Left ventricle myocardium inferior (tissue), 1 donor: ENCODE measurements at places on chromosomes 2 and 18.
A peak's percentile ranks its signal among the peaks of the same experiment; 100 is the strongest.

- DNase-seq = no peak
Measured at GRCh38 chr2:53784436-53784835, 2.3 kb downstream of the ASB3 start.

DNA sequence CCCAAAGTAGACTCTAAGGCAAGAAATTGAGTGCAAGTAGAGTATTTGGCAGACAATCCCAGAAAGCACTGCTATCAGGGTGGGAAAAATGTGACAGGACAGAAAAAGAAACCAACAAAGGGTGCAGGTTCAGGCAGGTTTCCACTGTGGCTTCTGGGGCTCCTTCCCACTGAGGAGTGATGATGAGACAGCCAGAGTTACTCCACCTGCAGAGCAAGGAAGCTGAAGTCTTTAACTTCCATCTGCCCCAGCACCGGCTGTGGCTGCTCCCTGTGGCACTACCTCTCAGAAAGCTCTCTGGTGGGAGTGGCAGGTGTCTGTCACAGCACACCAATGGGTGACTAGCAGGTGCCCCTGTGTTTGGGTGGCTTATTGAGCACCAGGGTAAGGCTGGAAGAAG, 37.6 kb upstream of the ACKR3 start:
- DNase-seq = no peak

GRCh38 chr2:215717501-215718381, 281.9 kb upstream of the FN1 start:
- no peak for DNase-seq

DNA sequence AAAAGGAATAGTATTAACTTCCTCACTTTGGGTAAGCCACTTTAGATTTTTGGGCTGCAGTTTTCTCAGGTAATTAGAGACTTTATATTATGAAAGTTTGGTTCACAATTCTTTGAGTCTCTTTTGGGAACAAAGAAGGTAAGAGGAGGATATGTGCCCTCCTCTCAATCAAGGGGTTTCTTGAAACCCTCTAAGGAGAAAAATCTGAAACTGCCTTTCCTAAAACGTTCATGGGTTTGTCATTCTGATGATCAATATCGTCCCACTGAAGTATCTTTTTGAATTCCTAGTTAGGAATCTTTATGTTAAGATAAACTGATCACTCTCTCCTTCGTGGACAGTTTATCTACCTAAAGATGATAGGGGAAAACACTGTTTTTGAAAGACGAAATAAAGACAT, 42.4 kb upstream of the AKAIN1 start:
- no peak for DNase-seq

DNA sequence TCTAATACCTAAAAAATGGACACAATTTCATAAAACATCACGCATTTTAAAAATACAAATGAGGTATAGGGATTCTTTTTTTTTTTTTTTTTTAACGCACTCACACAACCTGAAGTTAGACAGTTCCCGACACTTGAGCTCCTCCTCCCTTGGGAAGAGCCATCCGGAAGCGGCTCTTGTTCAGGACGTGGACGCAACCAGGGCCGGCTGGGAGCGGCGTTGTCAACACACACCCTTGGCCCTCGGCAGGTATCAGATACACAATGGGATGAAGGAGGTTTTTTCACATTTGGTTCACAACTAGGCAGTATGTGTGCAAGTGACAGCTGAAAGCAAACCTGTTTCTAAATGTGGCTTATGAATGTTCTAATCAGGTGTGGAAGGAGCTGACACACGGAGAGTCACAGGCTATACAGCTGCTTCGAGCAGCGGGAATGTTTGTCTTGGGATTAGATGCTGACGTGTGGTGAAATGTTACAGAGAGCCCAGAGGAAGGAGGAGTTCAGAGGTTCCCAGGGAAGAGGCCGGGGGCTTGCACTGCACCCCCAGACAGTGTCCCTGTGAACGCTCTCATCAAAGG, 111.1 kb downstream of the PXDN start:
- no peak for DNase-seq

DNA sequence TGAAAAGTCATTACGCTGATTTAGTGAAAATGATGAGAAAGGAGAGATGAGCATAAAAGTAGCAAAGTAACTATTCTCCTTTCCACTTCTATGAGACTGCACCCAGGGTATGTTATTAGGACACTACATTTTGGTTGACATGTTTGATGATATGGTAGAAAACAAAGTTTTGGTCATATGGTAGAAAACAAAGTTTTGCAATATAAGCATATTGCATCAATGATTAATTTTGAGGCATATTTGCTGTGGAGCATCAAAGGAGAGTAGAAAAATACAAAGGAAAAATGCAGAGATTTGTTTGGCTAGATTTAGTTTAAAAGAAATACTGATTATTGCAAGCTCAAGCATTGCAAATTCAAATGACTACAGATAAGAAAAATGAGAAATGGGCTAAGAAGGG, 182.1 kb downstream of the KCNH7 start:
- DNase-seq = no peak

- DNase-seq = no peak
Measured at GRCh38 chr2:44771522-44771921, 170.0 kb upstream of the SIX3 start.

DNA sequence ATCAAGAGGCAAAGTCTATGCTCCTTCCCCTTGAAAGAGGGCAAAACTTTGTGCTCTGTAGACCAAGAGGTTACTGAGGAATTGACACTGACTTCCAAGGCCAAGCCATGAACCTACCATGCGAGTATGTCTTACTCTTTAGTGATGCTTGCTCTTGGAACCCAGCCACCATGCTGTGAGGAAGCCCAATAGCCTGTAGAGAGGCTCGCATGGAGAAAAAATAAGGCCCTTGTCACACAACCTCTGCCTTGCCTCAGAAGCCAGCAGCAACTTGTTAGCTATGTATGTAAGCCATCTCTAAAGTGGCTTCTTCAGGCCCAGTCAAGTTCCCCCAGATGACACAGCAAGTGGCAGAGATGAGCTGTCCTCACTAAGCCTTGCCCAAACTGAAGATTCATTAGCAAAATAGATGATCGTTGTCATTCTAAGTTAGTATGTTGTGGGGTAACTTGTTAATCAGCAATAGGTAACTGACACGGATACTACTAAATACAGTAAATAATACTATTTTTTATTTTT, 66.1 kb upstream of the RGPD5 start:
- no peak for DNase-seq

DNA sequence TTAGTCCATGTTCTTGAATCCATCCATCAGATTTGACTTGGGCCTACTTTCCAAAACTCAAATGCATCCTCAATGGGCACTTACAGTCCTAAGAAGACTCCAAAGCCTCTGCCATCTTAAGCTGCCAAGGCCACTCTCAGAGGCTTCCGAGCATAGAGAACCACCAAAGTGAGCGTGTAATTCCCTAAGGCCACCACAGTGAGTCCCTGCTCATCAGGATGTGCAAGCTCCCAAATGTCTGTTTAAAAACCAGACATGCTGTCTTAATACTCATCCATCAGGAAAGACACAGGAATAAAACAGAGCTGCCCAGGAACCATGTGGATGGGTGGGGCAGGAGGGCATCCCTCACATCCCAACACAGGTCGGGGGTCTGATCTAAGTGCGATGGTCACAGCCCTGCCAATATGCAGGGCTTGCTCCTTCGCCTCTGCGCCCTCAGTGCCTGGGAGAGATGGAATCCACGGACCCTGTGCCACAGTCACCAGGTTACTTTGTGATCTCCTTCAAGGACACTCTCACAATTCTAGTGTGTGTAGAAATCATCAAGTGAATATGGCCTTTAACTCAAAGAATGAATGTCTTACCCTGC, 80.4 kb downstream of the POLR1A start:
- DNase-seq = no peak

GRCh38 chr18:34158881-34159690, 65.6 kb downstream of the NOL4 start:
- no peak for DNase-seq

- peak; percentile 83 for DNase-seq
Measured at GRCh38 chr18:3450012-3450798, at the start of gene TGIF1. Gene TGIF1 (plus strand): TSS chr18:3450172. CDS start chr18:3450490, 318 bp downstream.

DNA sequence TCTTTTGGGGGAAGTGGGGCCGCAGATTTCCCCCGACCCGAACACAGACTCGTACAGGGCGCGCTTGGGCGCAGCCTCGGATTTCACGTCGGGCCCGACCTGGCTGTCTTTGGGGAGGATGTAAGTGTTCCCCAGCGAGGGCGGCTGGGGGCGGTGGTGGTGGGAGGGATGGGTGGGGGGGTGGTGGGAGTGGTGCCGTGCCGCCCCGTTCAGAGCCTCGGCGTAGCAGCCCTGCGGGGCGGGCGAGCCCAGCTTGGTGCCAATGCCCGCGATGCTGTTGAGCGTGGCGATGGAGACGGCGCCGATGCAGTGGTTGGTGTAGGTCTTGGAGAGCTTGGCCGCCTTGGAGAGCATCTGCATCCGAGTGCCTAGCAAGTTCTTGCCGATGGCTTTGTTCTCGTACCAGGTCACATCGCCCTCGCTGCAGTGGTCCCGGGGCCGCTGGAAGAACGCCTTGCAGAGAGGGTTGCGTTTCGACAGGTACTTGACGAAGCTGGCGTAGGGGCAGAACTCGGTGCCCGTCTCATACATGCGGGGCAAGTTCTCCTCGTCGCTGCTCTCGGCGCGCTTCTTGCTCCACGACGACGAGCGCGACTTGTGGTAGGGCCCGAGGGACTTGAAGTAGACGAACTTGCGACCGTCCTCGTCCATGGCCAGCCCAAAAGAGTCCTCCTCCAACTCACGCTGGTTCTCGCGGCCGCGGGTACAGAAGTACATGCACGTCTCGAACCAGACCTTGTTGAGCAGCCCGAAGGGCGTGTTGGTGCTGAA, 1.3 kb downstream of the KCTD1 start:
- DNase-seq = no peak

DNA sequence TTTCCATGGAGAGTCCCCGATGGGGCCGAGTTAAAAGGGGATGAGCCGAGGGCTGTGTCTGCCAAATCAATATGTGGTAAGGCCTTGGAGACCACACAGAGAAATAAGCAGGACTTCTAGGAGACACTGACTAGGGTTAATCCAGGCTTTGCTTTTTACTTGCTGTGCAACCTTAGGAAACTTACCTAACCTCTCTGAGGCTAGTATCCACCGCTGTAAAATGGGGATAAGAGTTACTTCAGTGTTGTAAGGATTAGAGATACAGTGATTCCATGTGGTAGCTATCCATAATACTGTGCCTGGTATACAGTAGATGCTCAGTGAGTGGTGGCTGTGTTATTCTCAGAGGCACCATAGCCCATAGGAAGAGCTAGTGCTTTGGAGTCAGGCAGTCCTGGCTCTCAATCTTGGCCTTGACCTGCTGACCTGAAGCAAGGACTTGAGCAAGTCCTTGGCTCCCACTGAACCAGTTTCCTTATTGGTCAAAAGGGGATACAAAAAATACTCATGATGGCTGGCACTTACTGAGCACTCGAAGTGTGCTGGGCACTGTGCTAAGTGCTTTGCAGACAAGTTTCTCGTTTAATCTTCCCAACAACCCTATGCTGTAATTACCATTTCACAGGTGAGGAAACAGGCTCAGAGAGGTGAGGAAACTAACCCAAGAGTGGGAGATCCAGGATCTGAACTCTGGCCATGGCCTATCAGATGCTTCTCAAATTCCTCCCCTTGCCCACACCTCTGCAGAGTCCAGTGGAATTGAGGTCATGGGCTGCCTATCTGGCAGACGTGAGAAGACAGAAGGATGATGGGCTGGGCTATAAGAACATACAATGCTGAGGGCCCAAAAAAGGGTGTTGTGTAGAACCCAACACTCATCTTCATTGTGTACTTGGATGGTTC, 12.0 kb upstream of the DES start:
- DNase-seq = no peak

DNA sequence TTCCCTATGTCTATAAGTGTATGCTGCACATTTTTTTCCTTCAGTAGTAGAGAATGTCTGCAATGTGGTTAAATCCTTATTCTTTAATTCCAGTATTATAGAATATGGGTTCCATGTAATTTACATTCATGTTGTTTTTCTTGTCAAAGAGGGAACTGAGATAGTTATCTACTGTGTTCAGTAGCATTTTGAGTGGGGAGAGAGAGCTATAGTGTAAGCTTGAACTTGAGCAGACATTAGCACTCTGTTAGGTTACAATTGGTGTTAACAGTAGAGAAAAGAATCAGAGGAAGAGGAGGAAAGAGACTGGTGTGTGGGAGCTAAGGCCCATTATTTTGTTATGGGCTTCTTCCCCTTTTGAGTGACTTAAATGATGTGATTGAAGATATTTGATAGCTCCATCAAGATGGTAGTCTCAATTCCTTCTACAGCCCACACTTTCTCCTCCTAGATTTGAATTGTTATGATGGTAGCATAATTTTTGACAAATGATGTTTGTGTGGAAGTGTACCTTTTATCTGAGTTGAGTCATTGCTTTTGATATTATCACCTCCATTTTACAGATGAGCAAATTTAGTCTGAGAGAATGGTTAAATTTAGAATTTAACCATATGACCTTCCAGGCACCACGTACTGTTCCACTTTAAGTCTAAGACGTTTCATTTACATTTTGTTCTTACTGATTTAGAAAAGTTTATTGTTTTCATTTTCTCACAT, 71.3 kb downstream of the FMNL2 start:
- no peak for DNase-seq

- DNase-seq = no peak
Measured at GRCh38 chr2:11321847-11322246, 22.6 kb downstream of the ROCK2 start.

DNA sequence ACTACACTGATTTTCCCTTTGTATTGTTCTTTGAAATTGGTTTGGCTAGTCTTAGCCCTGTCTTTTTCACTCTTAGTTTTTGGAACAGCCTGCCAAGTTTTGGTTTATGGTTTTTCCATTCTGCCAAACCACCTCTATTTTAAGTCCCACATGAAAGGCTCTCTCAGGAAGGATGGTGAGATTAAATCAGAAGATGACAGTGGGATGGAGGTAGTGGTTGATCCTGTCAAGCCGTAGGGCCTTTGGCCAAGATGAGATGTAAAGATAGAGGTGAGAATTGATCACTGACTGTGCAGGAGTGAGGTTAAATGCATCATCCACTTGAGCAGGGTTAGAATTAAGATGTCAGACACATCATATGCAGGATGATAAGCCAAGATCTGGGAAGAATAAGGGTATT, 948.5 kb downstream of the SLC4A3 start:
- no peak for DNase-seq

GRCh38 chr2:26516781-26517180, 38.9 kb upstream of the OTOF start:
- DNase-seq = no peak

DNA sequence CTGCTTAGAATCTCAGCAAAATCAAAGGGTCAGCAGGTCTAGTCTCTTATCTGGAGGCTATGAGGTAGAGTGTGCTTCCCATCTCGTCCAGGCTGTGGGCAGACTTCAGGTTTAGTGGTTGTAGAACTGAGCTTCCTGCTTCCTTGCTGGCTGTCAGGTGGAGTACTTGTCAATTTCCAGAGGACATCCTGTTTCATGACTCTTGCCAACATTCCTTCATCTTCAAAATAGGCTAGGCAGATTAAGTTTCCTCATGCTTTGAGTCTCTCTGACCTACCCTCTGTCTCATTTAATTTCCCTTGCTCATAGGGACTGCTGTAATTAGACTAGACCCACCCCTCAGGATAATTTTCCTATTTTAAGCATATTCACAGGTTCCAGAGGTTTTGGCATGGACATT, 562.6 kb downstream of the SPAG16 start:
- no peak for DNase-seq

DNA sequence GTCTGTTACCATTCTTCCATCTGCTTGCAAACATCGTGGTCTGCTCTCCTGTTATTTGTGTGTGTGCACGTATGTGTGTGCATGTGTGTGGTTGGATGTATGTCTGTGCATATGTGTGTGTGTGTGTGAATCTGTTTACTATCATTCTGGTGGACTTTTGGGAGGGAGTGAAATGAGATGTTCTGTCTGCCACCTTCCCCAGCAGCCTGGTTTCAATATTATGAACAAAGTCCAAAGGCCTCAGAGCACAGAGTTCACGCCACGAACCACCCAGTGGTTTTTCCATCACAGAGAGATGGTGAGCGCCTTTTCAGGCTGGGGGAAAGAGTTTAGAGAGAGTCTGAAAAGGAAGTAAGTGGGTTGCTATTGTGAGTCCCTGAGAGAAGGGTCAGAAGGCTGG, 67.1 kb upstream of the YWHAQ start:
- no peak for DNase-seq
